Adrenal gland (tissue), 19 donors: ENCODE measurements at places on chromosomes 4 and X. TPM values are rescaled to one million over a fixed set of nuclear protein-coding genes. Genes with fewer than 3 reads are reported as not detected.

DNA sequence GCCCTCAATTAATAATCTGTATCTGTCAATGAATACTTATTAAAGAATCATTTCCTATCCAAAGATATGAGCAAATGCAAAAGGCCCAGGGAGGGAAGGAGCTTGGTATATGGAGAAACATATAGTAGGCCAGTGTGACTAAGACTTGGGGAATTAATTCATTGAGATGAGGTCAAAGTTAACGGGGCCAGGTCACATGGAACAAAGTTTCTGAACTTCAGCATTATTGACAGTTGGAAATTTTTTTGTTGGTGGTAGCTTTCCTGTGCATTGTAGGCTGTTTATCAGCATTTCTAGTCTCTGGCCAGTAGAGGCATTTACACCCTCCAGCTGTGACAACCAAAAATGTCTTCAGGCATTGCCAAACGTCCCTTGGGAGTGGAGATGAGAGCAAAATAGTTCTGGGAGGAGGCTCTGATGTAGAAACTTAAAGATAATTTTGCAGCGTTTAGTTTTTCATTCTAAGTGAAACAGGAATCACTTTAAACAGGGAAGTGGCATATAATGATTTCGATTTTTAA is 202.0 kb downstream of the SLC4A4 start:
- no peak for DNase-seq
- no peaks in the 10 kb centered on the region for H3K36me3 ChIP-seq
- no peaks in the 10 kb centered on the region for H3K27me3 ChIP-seq
- H3K4me1 ChIP-seq, result peaks cover 6% of the 10 kb centered on the region

The AFP gene
- not detected for total RNA-seq

DNA sequence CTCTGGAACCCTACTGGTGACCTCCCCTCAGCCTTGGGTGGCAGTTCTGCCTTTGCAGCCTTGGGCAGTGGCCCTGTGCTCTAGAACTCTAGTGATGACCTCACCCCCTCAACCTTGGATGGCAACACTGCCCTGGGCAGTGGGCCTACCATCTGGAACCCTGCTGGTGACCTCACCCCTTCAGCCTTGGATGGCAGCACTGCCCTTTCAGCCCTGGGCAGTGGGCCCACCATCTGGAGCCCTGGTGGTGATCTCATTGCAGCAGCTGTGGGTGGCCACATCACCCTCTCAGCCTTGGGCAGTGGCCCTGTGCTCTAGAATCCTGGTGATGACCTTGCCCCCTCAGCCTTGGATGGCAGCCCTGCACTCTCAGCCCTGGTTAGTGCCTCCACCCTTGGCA is 129.3 kb downstream of the RBMX2 start:
- H3K4me3 ChIP-seq, result no peak overlapping the region
- no peaks in the 10 kb centered on the region for H3K4me1 ChIP-seq
- H3K27me3 ChIP-seq, result peaks cover 22% of the 10 kb centered on the region
- DNase-seq, result no peak
- no peak overlapping the region for H3K27ac ChIP-seq

The TRIM2 gene
- 70.4 TPM for total RNA-seq

- no peak overlapping the region for H3K4me3 ChIP-seq
- H3K4me1 ChIP-seq, result peaks cover 32% of the 10 kb centered on the region
- no peak overlapping the region for H3K27ac ChIP-seq
- peak; percentile 87 for DNase-seq
- no peaks in the 10 kb centered on the region for H3K36me3 ChIP-seq
Observed at GRCh38 chrX:107678957-107679740, 50.8 kb downstream of the PRPS1 start.

The GPR143 gene
- total RNA-seq, result 1.7 TPM

GRCh38 chr4:146511381-146511780 is 10.4 kb downstream of the SLC10A7 start:
- no peak overlapping the region for H3K27ac ChIP-seq
- H3K4me3 ChIP-seq, result no peak overlapping the region
- H3K4me1 ChIP-seq, result no peaks in the 10 kb centered on the region
- H3K36me3 ChIP-seq, result no peaks in the 10 kb centered on the region
- no peak for DNase-seq

DNA sequence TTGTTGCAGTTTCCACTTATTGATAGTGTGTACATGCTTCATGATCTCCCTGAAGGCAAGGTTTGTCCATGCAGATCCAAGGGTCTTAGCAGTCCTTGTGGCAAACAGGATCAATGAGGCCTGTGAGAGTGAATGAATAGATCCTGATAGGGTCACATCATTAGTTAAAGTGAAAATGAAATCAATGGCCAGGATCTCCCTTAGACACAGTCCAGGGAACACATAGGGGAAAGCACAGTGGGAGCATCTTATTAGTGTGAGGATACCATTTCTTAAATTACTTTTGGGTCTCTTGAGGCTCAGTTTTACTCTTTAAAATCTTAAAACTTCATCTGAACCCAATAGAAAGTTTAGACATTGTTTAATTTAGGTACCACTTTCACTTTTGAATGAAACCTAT is 59.3 kb downstream of the ARHGAP6 start:
- no peak overlapping the region for H3K27ac ChIP-seq
- H3K36me3 ChIP-seq, result no peaks in the 10 kb centered on the region
- no peak overlapping the region for H3K4me3 ChIP-seq

DNA sequence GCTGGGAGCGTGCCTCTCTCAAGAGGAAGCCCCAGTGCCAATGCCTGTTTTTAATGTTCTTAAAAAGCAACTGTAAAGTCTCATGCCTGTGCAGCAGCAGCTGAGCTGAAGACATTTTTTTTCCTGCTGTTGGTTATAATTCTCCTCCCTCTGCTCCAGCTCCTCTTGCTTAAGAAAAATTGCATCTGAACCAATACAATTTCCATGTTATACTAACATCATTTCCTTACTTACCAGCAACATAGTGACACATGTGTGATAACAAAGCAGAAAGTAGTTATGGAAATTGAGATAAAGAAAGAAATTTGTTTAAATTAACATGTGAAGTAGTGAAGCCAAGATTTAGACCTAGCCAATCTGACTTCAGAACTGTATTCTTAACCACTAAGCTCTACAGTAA is 101.4 kb downstream of the TBC1D19 start:
- H3K36me3 ChIP-seq, result no peaks in the 10 kb centered on the region
- H3K27ac ChIP-seq, result no peak overlapping the region
- no peaks in the 10 kb centered on the region for H3K4me1 ChIP-seq
- no peak overlapping the region for H3K4me3 ChIP-seq
- no peaks in the 10 kb centered on the region for H3K27me3 ChIP-seq

The MAOB gene
- total RNA-seq, result 35.0 TPM

- H3K4me3 ChIP-seq, result no peak overlapping the region
- no peak for DNase-seq
- no peaks in the 10 kb centered on the region for H3K36me3 ChIP-seq
Observed at GRCh38 chr4:26346203-26346620, 25.4 kb downstream of the RBPJ start.

- H3K27me3 ChIP-seq, result no peaks in the 10 kb centered on the region
- H3K27ac ChIP-seq, result no peak overlapping the region
- no peaks in the 10 kb centered on the region for H3K36me3 ChIP-seq
- no peak overlapping the region for H3K4me3 ChIP-seq
- DNase-seq, result no peak
Observed at GRCh38 chr4:115152081-115152480, 38.7 kb upstream of the NDST4 start.
